ENCODE measurements at places on chromosomes 6 and 20.

- DNase-seq = no peak
Measured at GRCh38 chr20:42461965-42462593, 727.6 kb downstream of the PTPRT start.

- DNase-seq = peak; percentile 28
Measured at GRCh38 chr20:56440346-56441007, 27.9 kb upstream of the RTF2 start.

- DNase-seq = no peak
Measured at GRCh38 chr20:623021-623420, 12.9 kb upstream of the TCF15 start.

DNA sequence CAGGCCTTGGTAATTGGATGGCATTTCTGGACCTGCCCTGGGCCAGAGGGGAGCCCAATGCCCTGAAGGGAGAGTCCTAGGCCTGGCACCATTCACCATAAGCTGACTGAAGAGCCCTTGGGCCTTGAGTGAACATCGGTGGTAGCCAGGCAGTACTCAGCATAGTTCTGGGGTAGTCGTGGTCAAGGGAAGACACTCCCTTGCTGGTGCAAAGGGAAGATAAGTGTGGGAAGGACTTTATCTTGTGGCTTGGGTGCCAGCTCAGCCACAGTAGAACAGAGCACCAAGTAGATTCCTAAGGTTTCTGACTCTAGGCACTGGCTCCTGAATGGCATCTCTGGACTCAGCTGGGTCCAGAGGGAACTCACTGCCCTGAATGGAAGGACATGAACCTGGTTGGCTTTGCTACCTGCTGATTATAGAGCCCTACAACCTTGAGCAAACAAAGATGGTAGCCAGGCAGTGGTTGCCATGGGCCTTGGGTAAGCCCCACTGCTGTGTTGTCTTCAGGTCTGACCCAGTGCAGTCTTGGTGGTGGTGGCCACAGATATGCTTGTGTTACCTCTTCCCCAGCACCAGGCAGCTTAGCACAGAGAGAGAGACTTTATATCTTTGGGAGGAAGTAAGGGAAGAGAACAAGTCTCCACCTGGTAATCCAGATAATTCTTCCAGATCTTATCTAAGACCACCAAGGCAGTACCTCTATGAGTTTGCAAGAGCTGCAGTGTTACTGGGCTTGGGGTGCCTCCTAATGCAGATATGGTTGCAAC is 83.5 kb downstream of the PRDM13 start:
- DNase-seq = no peak

GRCh38 chr6:5626727-5627426 is 365.6 kb downstream of the FARS2 start:
- DNase-seq = no peak

- no peak for DNase-seq
Measured at GRCh38 chr6:113995634-113996033, 24.7 kb upstream of the HDAC2 start.

DNA sequence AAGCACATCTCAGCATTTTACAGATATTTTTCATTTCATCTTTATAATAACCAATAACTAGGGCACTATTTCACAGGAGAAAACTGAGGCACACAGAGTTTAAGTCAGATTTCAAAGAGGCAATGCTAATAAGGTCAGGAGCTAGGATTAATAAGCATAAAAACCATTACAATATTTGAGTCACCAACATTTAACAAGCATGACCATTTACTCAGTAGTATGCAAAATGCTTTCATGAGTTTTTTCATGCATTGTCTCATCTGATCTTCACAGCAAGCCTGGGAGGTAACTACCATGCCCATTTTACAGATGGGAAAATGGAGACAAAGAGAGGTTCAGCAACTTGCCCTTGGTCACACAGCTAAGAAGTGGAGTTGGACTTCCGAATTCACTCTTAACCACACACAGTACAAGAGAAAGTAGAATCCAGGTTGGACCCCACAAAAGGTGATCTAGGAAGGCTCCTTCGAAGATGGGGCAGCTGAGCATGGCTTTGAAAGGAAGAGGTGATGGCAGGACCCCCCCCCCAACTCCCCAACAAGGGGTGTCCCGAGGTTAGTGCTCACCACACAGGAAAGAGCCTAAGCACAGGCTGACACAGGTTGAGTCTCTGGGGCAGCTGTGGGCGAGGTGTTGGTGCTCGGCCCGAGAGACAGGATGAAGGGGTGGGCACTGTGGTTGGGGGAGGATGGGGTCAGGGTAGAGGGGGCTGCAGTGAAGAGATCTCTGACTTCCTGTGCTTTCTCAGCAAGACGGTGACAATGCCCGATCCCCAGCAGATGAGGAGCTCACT is 108.8 kb downstream of the PREX1 start:
- no peak for DNase-seq

- no peak for DNase-seq
Measured at GRCh38 chr20:41213150-41213820, 75.9 kb downstream of the PLCG1 start.

GRCh38 chr6:28985462-28986164 is 19.5 kb downstream of the ZNF311 start:
- DNase-seq = no peak

Measured in stimulated activated CD4-positive, alpha-beta T cell treated with anti-CD3 and anti-CD28 coated beads, Interleukin-2, amount 100 ng/mL, for 48 hours (primary cell).